Activated T-cell treated with anti-CD3 and anti-CD28 coated beads for 4 hours (primary cell): ENCODE measurements at places on chromosomes 4 and X.

- DNase-seq, result no peak
These were observed 48.3 kb upstream of the HPGDS start for GRCh38 chr4:94390804-94391410.

DNA sequence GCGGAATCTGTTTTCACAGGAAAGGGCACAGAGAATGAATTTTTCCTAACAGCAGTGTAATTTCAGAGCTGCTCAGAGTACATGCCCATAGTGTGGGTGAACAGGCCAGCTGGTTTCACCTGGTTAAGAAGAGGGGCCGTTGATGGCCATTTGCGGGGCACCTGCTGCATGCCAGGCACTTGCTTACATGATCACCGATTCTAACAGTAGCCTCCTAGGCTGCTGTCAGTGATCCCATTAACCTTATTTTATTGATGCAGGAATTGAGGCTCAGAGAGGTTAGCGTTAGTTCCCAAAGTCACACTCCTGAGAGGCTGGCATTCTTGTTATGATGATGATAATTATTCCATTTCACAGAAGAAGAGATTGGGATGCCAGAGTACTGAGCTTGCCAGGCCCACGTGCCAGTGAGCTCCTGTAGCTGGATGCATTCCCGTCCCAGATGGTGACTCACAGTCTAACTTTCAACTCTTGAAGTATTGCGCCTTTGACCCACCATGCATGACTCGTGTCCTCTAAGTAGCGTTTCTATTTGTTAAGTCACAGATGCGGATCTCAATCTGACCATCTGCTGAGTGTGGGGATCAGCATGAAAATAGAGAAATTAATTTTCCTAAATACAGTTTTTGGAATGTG lies 76.5 kb downstream of the PSAPL1 start:
- DNase-seq, result no peak

GRCh38 chr4:88826771-88827170 lies 129.1 kb upstream of the NAP1L5 start:
- DNase-seq, result no peak

- DNase-seq, result no peak
These were observed 204.6 kb downstream of the RBMX2 start for GRCh38 chrX:130606425-130606824.

DNA sequence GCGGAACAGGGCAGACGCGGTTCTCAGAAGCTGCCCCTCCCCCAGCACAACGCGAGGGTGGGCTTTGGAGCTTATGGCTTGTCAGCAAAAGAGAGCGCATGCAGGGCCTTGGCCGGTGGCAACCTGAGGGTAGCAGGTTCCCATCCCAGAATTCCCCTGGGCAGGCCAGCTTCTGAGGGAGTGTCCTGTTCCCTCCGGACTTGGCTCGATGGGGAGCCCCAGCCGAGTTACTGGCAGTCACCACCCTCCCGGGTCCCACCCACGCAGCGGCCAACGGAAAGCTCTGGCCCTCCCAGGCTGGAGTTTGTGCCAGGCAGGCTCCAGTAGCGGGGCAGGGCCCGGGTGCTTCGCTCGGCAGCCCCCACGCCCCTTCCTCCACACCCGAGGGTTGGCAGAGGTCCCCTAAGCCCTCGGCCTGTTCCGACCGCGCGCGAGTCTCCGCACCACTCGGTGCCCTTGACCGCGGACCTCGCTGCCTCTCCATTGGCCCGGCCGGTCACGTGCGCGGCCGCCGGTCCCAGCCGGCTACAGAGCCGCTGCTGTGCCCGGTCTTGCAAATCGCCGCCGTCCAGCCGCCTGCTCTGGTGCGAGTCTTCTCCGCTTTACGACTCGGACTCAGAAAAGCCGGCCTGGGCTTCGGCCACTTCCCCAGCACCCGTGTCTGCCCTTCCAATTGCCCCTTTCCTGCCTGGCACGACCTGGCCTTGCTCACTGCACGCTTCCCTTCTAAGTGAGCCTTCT lies 20.9 kb upstream of the MTM1 start:
- no peak for DNase-seq

- no peak for DNase-seq
These were observed 186.7 kb downstream of the TENM3 start for GRCh38 chr4:182429896-182430295.

- no peak for DNase-seq
These were observed 49.5 kb downstream of the CAMK2D start for GRCh38 chr4:113711883-113712662.

DNA sequence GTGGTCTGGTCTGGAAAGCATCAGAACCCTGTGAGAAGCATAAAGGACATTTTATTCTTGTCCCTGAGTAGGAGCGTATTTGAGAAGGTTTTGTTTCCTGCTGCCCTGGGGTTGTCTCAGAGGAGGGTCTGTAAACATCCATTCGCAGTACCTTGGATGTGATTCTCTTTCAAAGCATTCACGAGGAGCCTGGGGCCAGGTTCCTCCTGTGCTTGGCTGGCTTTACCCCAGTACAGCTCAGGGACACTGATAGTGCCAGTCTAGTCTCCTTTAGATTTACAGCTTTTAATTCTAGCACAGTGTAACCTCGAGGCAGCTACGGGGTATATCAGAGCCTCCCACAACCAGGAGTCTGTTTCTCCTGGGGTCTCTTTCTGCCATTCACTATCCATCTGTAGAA lies 2.7 kb downstream of the CLRN2 start:
- DNase-seq, result no peak

DNA sequence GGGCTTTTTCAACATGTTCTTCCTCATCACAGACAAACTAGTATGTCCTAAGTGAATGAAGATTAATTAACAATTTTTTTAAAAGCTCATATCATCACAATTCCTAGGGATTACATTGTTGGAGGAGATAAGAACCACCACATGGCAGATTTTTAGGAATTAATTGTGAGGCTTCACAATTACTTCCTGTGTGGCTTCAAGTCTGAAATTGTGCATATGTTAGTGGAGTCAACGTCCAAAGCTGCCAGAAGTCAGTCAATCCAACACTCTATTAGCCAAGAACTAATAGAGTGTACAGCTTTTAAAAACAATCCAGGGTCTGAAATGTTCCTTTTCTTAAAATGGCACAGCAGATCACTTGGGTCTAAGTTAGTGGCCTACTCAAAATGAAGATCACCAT lies 49.3 kb upstream of the C1QTNF7 start:
- DNase-seq, result no peak
